RPMI7951 (cell line): ENCODE measurements at places on chromosomes 1 and 21. TPM values are rescaled to one million over a fixed set of nuclear protein-coding genes. Genes with fewer than 3 reads are reported as not detected.
A peak's percentile ranks its signal among the peaks of the same experiment; 100 is the strongest.

GRCh38 chr1:79069828-79070227 lies 63.3 kb upstream of the ADGRL4 start:
- DNase-seq, result no peak

DNA sequence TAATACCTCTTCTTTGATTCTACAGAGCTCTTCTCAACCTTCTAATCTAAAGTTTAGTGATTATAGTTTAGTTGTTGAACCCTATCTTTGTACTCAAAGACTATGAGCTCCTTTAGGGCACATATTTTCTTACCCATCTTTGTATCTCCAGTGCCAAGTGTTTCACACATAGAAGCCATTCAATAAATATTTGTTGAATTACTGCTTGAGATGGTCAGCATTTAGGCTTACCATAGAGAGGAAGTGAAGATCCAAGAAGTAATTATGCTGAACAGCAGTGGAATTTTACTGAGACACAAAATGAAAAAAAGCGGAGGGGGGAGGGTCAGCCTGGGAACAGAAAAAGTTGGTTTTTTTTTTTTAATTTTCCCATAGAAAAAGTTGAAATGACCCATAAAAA lies 21.9 kb downstream of the PIK3R3 start:
- no peak for DNase-seq

- DNase-seq, result no peak
Measured at GRCh38 chr1:175002910-175003517, 3.3 kb downstream of the CACYBP start.

GRCh38 chr21:26581818-26582217 lies 8.7 kb upstream of the CYYR1 start:
- no peak for DNase-seq

DNA sequence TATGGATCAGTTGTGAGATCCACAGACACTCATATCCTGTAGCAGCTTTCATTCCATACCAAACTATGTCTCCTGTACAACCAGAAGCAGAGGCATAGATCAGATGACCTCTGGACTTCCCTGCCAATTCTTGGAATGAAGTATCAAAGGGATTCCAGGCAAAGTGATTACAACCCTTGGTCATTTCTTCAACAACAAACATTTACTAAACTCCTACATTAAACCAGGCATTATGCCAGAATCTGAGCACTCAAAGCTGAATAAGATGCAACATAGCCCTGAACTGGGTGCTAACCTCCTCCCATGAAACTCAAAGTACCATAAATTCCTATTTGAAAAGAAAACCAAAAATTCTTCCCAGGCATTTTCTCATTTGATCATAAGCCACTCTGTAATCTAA lies 121.2 kb upstream of the SGIP1 start:
- DNase-seq, result peak; percentile 50

GRCh38 chr21:18129526-18129925 lies 115.1 kb upstream of the CHODL start:
- no peak for DNase-seq

- DNase-seq, result no peak
Measured at GRCh38 chr1:112021263-112021662, 31.8 kb upstream of the KCND3 start.

DNA sequence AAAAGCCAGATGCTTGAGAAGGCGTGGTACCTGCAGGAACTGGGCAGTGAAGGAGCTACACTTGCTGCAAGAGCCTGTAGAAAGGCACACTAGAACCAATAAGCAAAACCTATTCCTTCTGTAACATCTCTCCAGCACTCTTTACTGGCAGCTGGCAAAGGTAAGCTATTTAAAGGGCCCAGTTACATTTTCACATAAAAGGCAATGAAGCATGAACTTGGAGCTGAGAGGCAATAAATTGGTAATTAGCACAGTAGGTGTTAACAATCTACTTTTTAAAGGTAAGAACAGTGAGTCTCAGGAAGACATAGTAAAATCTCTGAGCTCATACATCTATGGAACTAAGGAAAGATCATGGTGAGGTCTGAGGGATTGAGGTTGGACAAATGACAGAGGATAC lies 167.1 kb upstream of the OLFM3 start:
- DNase-seq, result no peak

DNA sequence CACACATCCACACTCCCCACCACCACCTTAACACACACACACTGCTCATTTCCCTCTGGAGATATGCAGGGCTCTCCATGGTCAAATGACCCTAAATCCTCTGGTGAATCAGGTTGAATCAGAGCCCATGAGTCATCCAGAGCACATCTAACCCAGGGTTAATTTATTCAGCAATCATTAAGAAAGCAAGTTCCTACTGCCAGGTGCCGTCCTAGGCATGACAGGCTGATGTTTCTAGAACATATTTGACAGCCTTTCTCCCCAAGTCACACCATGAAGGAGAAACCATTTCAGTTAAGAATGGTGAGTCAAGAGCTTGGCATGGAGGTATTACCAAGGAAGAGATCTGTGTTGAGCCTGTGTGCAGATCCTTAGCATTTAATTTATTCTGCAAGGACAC lies 194.3 kb upstream of the CAMK1G start:
- DNase-seq, result peak; percentile 89

DNA sequence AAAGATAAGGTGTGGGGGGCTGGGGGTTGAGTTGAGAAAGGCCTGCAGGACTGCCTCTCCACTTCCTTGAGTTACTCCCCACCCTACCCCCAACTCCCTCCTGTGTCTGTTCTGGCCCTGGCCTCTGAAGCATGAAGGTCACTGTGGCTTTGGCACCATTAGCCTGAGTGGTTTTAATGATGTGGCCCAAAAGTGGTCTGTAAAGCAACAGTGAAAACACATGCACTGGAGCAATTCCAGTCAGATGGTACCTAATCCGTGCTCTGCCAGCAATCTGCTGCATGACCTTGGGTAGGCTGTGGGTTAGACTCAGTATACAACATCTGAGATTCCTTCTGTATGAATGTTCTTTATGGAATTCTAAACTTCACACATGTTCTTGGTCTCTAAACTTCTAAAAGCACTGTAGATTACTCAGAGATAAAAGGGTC lies 86.5 kb upstream of the ATP1A1 start:
- peak; percentile 89 for DNase-seq

GRCh38 chr1:113194846-113195830 lies 122.1 kb downstream of the LRIG2 start:
- no peak for DNase-seq

DNA sequence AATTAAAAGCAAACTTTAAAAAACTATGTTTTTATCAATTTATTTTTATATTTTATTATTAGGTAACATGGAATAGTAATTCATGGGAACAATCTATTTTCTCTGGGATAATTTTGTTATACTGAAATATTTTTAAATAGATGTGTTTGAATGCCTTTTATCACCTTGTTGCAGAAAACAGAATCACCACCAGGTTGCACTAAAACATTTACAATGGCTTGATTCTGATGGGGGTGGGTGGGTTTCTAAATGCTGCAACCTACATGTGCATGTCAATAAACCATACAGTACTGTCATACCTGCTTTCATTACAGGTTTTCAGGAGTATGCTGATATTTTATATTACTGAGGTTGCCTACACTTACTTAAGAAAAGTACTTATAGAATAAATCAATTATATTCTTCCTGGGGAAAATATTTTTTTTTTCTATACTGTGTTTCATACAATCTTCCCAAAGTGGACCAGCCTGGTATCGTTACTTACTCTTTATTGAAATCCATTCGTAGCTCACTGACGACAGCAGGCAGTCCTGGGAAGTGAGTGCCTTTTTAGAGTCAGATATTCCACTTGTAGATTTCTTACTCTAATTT lies 132.8 kb downstream of the PTPRC start:
- DNase-seq, result peak; percentile 32

- DNase-seq, result peak; percentile 99
Measured at GRCh38 chr1:26692793-26693490, 2.9 kb upstream of the ARID1A start.

- no peak for DNase-seq
Measured at GRCh38 chr1:24363994-24364393, 44.8 kb downstream of the GRHL3 start.

- DNase-seq, result peak; percentile 24
Measured at GRCh38 chr1:22184892-22185612, 42.2 kb upstream of the WNT4 start.

GRCh38 chr21:26106562-26106961 lies 64.0 kb downstream of the APP start:
- peak; percentile 41 for DNase-seq

INAVA gene
- 18.0 and 19.9 TPM in 2 replicates for total RNA-seq

NT5C1A gene
- total RNA-seq, result not detected in 2 replicates

BRDT gene
- total RNA-seq, result not detected in 2 replicates

MIGA1 gene
- 11.1 and 14.7 TPM in 2 replicates for total RNA-seq

IRF2BP2 gene
- total RNA-seq, result 41.6 and 47.7 TPM in 2 replicates

AK2 gene
- 263 and 350 TPM in 2 replicates for total RNA-seq

DCDC2B gene
- not detected in 2 replicates for total RNA-seq

LRRIQ3 gene
- 2.0 and 2.1 TPM in 2 replicates for total RNA-seq

S100A7 gene
- not detected in 2 replicates for total RNA-seq
